ENCODE measurements at places on chromosomes 3 and 15. TPM values are rescaled to one million over a fixed set of nuclear protein-coding genes. Genes with fewer than 3 reads are reported as not detected.

KLHL6 gene
- total RNA-seq = 0.26 TPM

GOLGA6L7 gene
- total RNA-seq = not detected

SYNM gene
- 86.0 TPM for total RNA-seq

NEK4 gene
- 16.2 TPM for total RNA-seq

Measured in dermis lymphatic vessel endothelial cell (primary cell).